ENCODE measurements at places on chromosomes 1 and 21. TPM values are rescaled to one million over a fixed set of nuclear protein-coding genes. Genes with fewer than 3 reads are reported as not detected.

Gene TDRD5
- total RNA-seq: 2.9 TPM

Gene SLC44A3
- 1.2 TPM for total RNA-seq

Gene P3H1
- 10.6 TPM for total RNA-seq

Gene ATP1A4
- not detected for total RNA-seq

Gene BLACAT1
- total RNA-seq: 0.41 TPM

Gene SYPL2
- total RNA-seq: not detected

Gene S100A4
- total RNA-seq: 1.6 TPM

Gene NFASC
- 27.3 TPM for total RNA-seq

Gene KRTAP12-1
- not detected for total RNA-seq

Gene CSMD2
- total RNA-seq: 23.6 TPM

Gene TNFSF4
- 0.41 TPM for total RNA-seq

Measured in frontal cortex (tissue), 4 donors.